ENCODE measurements at places on chromosomes 1 and 21.

- DNase-seq: peak; percentile 76
Observed at GRCh38 chr1:11719313-11720032, 16.5 kb upstream of the AGTRAP start.

- DNase-seq: no peak
Observed at GRCh38 chr1:175450219-175450618, 257.6 kb upstream of the KIAA0040 start.

DNA sequence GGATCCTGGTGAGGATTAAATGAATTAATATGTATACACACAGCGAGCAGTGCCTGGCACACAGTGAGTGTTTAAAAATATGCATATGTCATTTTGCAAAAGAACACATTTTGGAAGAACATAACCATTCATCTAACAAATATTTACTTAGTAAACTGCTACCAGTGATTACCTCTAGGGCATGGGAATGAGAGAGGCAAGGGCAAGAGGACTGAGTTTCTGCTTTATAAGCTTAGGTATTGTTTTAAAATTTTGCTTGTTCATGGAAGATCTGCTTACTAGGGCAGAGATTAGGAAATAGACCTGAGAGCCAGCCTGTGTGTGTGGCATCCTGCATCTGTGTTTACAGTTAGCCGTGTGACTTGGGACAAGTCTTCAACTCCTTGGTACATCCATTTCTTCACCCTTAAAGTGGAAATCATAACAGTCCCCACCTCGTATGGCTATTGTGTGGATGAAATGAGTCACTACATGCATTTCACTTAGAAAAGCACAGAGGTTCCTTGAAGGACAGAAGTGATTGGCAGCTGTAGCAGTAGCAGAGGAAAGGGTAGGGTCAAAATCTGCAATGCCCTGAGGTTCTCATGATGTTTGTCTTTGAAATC is 198.5 kb upstream of the FMN2 start:
- no peak for DNase-seq

- DNase-seq: peak; percentile 85
Observed at GRCh38 chr1:28248273-28249012, 10.9 kb upstream of the SESN2 start.

- no peak for DNase-seq
Observed at GRCh38 chr1:11176081-11176706, 13.0 kb upstream of the ANGPTL7 start.

GRCh38 chr1:116574581-116575291 is 3.9 kb upstream of the CD58 start:
- peak; percentile 34 for DNase-seq

GRCh38 chr21:24255591-24255990 is 1351.7 kb downstream of the MRPL39 start:
- DNase-seq: peak; percentile 41

GRCh38 chr1:182845379-182845778 is 6.2 kb downstream of the DHX9 start:
- DNase-seq: no peak

DNA sequence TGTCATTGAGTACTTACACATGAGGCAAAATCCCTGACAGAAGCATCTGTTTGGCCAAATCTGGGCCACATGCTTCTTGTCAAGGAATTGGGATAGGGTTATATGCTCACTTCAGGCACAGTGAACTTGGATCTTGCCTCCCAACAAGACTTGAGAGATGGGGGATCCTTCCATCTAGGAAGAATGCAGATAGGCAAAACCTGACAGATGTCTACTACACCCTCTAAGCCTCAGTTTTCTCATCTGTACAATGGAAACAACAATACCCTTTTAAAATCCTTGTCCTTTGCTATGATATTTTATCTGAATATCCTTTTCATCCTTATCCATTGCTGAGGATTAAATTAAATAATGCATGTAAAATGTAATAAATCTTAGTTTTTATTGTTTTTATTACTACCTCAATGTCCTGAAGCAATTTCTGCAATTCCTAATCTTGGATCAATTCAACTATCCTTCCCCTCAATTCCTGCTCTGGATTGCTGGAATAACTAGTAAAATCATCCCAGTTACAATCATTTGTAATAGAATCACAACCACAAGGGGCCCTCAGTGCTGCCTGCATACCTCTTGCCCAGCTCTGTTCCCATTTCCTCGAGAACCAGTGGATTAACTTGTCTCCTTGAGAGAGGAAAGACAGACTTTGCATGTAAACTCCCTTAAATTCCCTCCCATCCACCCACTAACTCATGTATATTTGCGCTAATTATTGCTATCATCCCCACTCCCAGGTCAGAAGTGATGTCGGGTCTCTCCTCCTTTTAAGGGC is 8.1 kb upstream of the XPR1 start:
- DNase-seq: no peak

DNA sequence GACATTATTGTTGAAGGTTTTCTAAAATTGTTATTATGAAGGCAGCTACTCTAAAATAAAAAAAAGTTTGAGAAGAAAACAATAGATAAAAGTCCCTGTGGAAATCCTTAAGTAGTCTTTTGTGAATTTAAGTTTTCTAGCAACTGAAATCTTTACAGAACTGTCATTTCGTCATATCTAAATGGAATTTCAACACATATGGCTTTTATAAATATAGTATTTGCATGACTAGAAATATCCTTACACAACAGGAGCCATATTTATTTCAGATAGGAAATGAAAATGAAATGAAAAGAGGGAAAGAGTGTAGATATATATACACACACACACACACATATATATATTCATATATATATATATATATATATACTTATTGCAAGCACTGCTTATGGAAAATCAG is 204.7 kb upstream of the RGS18 start:
- DNase-seq: no peak

DNA sequence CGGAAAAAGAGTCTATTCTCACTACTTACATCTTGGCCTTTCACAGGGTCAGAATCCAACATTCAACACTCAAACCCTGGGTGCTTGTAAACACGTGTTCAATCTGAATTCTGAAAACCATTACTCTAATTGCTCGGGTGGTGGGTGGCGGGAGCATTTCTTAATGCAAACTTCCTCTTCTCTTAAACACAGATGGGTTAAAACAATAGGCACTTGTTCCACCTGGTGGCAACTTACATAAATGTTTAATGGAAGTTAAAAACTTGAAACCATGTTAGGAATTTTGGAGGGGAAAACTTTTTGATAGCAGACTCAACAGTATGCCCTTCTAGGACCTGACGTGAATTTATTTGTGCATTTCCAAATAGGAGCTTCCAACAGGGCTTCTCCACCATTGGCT is 23.4 kb upstream of the TDRD10 start:
- no peak for DNase-seq

- DNase-seq: no peak
Observed at GRCh38 chr1:116322752-116323405, 50.2 kb upstream of the ATP1A1 start.

- no peak for DNase-seq
Observed at GRCh38 chr1:93252598-93252997, 72.1 kb downstream of the CCDC18 start.

- DNase-seq: no peak
Observed at GRCh38 chr1:16165073-16165364, 9.2 kb upstream of the EPHA2 start.

GRCh38 chr21:22842875-22843274 is 1844.7 kb downstream of the NCAM2 start:
- no peak for DNase-seq

DNA sequence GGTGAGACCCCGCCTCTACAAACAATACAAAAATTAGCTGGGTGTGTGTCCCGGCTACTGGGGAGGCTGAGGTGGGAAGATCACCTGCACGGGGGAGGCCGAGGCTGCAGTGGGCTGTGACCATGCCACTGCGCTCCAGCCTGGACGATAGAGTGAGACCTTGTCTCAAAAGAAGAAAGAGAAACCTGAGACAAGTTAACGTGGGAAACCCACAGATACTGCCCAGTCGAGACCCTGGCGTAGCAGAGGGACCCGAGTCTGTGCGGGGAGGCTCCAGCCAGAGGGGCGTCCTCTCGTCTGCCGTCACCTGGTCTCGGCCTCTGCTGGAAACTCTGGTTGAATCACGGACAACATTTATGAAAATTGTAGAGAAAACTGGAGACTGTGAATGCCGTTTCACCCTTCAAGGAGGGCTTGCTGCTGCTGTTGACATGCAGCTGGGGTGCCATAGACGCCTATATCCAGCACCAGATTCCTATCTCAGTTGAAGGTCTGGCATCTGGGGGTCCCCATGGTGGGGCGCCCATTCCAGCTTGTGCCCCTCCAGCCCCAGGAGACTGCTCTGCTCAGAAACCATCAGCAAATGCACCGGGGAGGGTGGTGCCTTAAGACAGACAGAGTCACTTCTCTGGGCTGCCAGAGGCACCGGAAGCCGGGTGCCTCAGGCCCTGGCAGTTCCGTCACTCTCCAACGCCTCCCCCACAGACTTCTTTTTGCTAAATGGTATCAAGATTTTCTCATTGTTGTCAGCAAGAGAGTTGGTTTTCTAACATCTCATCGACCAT is 13.6 kb upstream of the CDK11B start:
- no peak for DNase-seq

DNA sequence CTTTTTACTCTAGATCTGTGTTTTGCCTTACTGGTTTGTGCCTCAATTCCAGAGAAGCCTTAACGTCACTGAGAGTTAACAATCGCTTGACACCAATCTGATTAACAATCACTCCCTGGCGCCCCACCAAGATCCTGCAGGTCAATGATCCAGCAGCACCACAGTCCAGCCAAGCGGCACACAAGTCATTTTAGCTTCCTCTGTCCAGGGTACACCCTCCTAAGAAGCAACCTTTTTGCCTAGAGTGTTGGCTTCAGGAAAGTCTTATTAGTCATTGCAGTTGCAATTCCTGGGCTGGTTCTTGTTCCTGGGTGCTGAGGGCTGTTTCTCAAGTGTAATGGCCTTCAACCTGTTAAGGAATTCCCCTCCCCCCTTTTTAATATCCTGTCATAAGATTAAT is 323.0 kb upstream of the USP25 start:
- no peak for DNase-seq

Data from stimulated activated naive CD8-positive, alpha-beta T cell treated with anti-CD3 and anti-CD28 coated beads, Interleukin-15, amount 100 ng/mL, for 72 hours (primary cell).